ENCODE measurements at places on chromosomes 5 and 9.

DNA sequence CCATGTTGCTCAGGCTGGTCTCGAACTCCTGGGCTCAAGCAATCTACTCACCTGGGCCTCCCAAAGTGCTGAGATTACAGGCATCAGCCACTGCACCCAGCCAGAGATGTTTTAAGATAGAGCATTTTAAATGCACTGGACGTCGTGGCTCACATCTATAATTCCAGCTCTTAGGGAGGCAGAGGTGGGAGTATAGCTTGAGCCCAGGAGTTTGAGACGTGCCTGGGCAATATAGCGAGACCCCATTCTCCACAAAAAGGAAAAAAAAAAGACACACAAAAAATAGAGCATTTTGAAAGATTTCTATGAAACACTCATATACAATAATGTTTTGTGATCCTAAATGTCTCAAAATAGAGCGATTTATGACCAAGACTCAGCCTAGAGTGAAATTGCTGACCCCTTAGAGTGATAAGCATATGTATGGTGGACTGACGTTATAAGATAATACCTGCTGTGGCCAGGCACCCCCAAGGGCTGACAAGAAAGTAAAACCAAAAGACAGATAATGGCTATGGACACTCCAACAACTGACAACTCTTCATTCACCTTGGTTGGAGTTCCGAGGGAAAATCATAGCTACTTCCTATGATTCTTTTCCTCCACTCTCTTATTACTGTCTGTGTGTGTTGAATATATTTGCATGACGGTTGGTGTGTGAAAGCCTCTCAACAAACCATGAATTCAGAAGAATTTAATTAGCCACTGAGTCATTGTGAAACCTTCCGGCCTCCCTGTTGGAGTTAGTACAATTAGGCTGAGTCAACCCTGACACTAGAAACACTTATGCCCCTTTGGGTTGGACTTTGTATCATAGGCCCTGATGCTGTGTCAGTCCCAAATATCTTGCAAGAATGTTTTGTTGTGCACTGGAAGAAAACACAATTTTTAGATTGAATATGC is 526.5 kb upstream of the NUDT12 start:
- no peak for DNase-seq

DNA sequence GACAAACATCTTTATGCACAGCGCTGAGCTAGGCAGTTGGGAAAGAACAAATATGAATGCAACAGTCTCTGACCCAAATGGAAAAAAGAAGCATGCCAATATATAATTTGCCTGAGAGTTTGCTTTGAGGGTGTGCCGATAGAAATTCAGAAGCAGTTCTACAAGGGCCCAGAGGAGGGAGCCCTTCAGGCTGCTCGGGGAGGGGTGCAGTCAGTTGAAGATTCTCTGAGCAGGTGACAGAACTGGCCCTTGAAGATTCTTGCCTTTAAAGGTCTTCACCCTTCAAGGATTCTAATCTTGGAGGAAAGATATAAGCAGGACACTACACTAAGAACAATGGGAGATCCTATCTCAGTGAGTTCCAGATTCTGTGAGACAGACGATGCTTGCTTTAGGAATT is 3.7 kb upstream of the PAPPA start:
- no peak for DNase-seq

GRCh38 chr9:108869092-108869725 is 7.1 kb downstream of the ACTL7A start:
- DNase-seq = no peak

GRCh38 chr9:85228111-85228855 is 513.5 kb downstream of the AGTPBP1 start:
- no peak for DNase-seq

GRCh38 chr9:125432715-125433385 is 171.2 kb downstream of the GAPVD1 start:
- DNase-seq = no peak

- no peak for DNase-seq
Measured at GRCh38 chr9:109557481-109557880, 59.4 kb upstream of the PTPN3 start.

- no peak for DNase-seq
Measured at GRCh38 chr5:7391814-7392692, 3.9 kb upstream of the ADCY2 start.

DNA sequence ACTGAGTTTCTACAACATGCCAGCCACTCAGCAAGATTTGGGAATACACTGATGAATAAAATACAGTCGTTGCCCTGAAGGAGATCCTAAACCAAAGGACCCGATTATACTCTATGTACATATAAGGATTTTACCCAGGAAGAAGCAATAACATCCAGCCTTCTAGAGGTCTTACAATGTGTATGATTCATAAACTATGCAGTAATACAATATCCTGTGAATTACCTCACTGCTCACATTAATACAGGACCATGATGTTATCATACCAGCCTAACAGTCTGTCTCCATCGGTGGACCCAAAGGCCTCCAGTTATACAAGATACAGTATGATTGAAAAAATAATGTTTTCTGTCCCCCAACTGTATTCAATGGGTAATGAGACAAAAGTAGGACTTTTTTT is 310.5 kb upstream of the TRPM3 start:
- no peak for DNase-seq

DNA sequence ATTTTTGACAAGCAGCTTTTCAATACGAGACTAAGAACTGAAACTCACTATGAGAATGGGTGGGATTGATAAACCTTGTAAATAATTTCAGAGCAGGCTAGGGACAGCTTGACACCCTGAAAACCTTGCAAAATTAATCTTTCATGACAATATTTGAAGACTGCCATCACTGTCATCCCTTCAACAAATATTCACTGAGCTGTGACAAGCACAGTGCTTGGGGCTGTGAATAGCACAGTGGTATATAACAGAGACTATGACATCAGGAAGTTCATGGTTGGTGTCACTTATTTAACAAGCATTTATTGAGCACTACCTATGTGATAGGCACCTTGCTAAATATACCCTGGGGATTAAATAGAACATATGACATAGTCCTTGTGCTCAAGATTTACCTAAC is 741.0 kb upstream of the RIOK2 start:
- DNase-seq = no peak

GRCh38 chr9:19231126-19231903 is 822 bp downstream of the DENND4C start:
- no peak for DNase-seq

DNA sequence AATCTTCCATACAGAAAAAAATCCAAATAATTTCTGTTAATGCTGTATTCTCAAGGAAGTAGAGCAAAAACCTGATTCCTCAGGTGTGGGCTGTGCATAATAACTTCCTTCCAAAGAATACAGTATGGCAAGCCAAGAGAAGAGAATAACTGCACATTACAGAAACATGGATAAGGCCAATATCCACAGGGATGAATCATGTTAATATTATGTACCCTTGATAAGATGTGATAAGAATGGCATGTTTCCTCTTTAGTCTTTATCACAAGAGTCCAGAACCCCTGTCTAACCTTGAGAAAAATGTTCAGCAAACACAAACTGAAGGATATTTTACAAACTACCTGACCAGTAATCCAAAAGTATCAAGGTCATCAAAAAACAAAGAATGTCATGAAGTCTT is 795.8 kb downstream of the SEMA5A start:
- DNase-seq = no peak

All from activated T-cell treated with anti-CD3 and anti-CD28 coated beads, Interleukin-2, amount 50 U/mL, for 48 hours (primary cell).